ENCODE measurements at places on chromosomes 4 and X. TPM values are rescaled to one million over a fixed set of nuclear protein-coding genes. Genes with fewer than 3 reads are reported as not detected.

SORBS2 gene
- 21.4 TPM for total RNA-seq

INTS6L gene
- total RNA-seq = 3.0 TPM

PNCK gene
- 0.34 TPM for total RNA-seq

IQSEC2 gene
- 7.2 TPM for total RNA-seq

CCDC149 gene
- 4.9 TPM for total RNA-seq

NAAA gene
- 16.8 TPM for total RNA-seq

AADAT gene
- total RNA-seq = 12.5 TPM

VSIG4 gene
- 0.54 TPM for total RNA-seq

PIGA gene
- 18.6 TPM for total RNA-seq

CENPE gene
- total RNA-seq = 3.0 TPM

PRKG2 gene
- 2.3 TPM for total RNA-seq
